ENCODE measurements at places on chromosomes 3 and 15.

- DNase-seq = no peak
Observed at GRCh38 chr15:62766599-62766998, 275.9 kb upstream of the TPM1 start.

DNA sequence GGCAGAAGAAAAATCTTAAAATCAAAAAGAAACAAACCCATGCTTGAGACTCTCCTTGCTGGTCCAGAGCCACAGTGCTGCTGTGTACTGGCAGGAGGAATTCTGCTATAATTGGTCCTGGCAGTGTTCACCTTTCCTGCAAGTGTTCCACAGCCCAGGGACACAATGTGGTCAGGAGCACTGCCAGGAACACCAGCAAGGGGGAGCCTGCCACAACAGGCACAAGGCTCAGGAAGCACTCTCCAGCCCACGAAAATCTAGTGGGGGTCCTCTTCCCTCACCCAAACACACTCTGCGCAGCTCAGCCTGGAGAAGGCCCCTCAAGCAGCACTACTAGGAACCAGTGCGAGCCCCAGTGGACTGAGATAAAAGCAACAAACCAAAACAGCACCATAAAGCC lies 92.9 kb downstream of the UBE3A start:
- no peak for DNase-seq

DNA sequence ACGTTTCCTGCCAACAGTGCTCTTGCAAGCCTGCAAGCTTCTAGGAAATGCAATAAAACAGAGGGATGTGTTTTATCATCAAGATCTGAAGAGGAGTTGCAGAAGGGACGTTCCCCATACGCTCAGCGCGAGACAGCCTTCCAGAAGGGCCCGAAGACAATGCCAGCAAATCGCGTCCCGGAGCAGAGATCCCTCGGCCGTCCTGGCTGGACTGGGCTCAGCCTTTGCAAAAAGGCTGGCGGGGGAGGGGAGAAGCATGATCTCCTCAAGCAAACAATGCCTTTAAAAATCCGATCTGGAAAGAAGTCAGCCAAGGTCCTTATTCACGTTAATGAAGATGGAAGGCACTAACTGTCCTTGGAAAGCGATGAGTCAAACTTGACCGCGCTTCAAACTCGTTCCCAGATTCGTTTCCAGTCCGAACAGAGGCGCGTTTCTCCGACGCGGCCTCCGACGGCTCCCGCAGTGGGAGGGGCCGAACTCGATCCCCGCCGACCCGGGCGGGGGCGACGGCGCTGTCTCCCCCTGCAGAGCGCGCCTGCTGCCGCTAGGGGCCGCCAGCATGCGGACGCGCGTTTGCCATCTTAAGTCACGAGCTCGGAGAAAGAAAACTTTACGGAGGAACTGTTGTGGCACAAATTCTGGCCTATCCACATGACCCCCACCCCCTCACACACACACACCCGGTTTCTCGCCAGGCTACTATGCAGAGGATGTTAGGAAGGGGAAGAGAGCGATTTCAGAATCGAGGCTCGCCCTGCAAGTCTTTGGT lies 5.5 kb downstream of the BCL6 start:
- peak; percentile 77 for DNase-seq

DNA sequence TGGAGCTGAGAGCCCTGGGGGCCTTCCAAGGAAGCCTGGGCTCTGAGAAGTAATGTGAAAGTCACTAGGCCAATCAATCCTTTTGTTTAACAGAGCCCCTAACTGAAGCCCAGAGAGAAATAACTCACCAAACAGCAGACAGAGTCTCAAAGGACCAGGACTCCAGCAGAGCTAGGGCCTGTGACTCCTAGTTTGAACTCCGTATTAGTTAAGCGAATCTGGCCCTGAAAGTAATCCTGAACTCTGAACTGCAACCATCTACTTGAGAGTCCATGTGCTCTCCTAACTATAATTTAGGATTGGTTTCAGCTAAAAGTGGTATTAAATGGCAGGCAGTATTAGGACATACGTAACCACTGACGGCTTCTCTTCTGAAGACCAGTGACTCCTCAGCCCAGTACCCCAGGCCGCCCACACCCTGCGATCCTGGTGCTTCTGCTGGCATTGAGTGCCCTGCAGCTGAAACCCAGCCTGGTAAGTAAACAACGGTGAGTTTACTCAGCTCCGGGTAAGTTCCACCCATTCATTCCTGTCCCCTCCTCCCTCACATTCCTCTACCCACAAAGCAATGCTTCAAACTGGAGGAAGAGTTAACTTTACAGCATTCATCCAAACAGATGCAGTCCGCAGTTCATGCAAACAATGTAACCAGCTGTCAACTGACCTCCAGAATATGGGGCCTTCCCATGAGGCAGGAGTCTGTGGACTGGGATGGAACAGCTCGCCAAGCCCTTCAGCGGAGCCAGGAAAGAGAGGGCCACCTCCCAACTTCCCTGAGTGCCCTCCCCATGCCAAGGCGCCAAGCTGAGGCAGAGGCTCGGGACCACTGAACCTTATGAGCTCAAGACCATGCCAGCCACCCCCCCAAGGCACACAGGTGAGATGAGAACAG lies 7.3 kb downstream of the MYO5C start:
- DNase-seq = no peak

DNA sequence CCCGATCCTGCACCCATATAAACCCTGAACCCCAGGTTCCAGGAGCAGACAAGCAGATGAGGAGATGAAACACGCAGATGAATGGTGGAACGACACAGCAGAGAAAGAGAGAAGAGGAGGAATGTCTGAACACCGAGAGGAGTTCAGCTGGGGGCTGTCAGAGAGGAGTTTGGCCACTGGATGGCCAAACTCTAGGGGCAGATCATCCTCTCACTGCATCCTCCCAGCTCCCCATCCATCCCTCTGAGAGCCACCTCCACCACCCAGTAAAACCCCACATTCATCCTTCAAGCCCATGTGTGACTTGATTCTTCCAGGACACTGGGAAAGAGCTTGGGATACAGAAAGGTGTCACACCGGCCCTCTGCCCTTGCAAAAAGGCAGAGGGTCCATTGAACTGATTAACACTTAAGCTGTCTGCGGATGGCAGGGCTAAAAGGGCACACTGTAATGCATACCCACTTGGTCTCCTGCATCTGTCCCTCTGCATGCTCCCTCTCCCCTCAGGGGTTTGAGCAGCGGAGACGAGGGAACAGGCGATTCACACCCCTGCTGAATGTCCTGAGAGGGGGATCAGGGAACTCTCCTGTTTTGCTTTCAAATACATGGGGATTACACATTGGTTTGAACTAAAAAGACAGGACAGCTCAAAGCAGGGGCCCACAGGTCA lies 53.8 kb downstream of the TMED3 start:
- no peak for DNase-seq

GRCh38 chr15:56923174-56923591 lies 4.7 kb downstream of the TCF12 start:
- DNase-seq = no peak

GRCh38 chr15:89052474-89052873 lies 35.8 kb upstream of the ABHD2 start:
- no peak for DNase-seq

- DNase-seq = no peak
Observed at GRCh38 chr15:99944131-99944530, 210.9 kb upstream of the LYSMD4 start.

- DNase-seq = no peak
Observed at GRCh38 chr3:178341636-178342035, 194.6 kb upstream of the KCNMB2 start.

DNA sequence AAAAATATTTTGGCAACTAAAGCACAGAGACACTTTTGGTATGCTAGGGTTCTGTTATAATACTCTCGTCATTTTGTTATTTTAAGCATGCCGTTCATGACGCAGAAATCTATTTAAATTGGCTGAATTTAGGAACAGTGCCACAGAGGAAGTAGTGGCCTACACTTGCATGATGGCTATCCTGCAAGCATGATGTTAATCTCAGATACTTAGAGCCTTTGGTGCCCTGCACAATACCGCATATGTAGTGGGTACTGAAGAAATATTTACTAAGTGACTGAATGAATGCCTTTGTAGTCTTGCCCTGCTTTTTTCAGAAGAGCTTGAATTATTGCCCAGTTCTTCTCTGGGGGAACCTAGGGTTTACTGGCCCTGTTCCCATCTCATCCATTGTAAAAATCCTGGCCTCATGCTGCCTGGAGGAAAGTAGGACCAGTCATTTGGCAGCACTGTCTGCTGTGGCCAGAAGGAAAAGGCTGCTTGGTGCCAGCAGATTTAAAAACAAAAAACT lies 79.0 kb downstream of the SERPINI1 start:
- DNase-seq = no peak

- no peak for DNase-seq
Observed at GRCh38 chr3:61568127-61568526, 6.8 kb downstream of the PTPRG start.

DNA sequence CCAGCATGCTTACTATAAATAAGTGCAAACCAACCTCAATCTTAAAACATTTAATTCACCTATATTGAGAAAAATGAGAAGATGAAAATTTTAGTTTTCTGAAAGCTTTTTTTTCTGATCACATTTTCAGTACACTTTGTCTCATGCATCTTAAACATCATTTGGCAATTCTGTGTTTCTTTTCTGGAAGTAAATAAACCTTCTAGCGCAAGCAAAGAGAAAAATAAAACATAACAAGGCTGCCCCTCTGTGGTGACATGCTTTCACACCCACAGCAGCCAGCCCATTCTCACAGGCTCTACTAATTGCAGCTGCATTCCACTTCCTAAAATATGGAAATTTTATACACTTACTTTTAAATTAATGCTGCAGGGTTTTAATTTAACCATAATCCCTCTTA lies 90.1 kb downstream of the NEK10 start:
- no peak for DNase-seq

DNA sequence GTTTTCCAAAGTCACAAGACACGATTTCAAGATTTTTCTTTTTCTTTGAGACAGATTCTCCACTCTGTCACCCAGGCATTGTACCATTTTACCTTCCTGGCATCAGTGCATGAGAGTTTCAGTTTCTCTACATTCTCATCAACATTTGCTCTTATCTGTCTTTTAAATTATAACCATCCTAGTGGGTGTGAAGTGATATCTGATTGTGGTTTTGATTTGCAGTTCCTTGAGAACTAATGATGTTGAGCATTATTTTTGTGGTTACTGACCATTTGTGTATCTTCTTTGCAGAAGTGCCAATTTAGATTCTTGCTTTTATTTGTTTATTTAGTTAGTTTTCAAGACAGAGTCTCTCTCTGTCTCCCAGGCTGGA lies 41.2 kb downstream of the ADIPOQ start:
- no peak for DNase-seq

All from stimulated activated CD8-positive, alpha-beta memory T cell treated with anti-CD3 and anti-CD28 coated beads, Interleukin-12 subunit alpha, Interleukin-12 subunit beta, amount 100 ng/mL, for 4 hours (primary cell).